ENCODE measurements at places on chromosomes 2 and 18.

- no peak for DNase-seq
These were observed 15.7 kb upstream of the MAT2A start for GRCh38 chr2:85523062-85523902.

DNA sequence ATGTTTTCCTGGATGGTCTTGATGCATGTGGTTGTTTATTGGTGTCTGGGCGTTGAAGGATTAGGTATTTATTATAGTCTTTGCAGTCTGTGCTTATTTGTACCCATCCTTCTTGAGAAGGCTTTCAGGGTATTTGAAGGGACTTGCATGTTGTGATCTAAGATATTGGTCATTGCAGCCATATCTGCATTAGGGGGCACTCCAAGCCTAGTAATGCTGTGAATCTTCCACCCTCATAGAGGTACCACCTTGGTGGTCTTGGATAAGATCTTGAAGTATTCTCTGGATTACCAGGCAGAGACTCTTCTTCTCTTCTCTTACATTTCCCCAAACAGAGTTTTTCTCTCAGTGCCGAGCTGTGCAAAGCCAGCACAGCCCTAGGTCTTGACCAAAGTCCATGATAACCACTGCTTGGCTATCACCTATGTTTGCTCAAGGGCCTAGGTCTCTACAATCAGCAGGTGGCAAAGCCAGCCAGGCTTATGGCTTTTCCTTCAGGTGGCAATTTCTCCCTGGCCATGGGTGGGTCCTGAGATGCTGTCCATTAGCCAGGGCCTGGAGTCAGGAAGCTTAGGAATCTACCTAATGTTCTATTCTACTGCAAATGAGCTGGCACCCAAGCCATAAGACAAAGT lies 15.4 kb upstream of the PPP1R1C start:
- DNase-seq = no peak

- no peak for DNase-seq
These were observed 209.5 kb downstream of the FAM210A start for GRCh38 chr18:13516855-13517254.

DNA sequence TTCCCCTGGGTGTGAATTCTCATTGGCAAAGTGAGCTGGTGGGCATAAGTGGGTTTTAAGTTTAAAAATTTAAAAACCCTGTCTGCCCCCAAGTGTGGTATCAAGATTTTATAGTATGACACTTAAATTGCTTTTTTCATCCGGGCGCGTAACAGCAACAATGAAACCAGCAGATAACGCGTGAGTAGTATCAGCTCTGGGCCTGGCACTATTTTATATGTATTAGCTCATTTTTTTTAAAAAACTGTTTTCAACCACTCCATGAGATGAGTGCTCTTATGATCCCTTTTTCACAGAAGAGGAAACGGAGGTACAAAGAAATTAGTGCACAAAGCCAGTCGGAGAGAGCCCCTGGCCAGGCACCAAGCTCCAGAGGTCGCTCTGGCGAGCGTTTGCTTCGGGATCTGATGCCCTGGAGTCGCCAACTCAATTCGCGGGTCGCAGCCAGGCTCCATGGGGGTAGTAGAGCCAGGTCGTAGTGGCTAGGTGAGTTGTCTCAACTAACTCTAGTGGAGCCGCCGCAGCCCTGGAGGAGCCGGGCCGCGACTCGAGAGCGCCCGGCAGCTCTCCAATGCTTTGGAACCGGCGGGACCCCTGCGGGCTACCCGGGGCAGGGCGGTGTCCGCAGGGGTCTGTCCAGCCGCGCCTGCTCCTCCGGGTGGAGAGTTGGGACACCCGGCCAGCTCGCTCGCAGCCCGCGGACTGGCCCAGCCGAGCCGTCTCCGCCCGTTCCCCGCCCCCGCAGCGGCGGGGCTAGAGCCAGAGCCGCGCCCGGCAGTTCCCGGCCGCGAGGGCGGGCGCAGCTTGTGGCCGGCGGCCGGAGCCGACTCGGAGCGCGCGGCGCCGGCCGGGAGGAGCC lies at the start of gene IL1R1:
IL1R1 (plus strand) TSS at position 777 of the 859 bp plus-strand sequence. CDS start 14,979 bp downstream, outside the sequence.
- DNase-seq = no peak

GRCh38 chr2:203683932-203684556 lies 22.4 kb upstream of the CD28 start:
- DNase-seq = no peak

GRCh38 chr2:212619954-212620353 lies 81.4 kb upstream of the ERBB4 start:
- no peak for DNase-seq

- no peak for DNase-seq
These were observed 288.9 kb upstream of the EPAS1 start for GRCh38 chr2:46008091-46008870.

- DNase-seq = no peak
These were observed 62.8 kb downstream of the NBEAL1 start for GRCh38 chr2:203077451-203077850.

DNA sequence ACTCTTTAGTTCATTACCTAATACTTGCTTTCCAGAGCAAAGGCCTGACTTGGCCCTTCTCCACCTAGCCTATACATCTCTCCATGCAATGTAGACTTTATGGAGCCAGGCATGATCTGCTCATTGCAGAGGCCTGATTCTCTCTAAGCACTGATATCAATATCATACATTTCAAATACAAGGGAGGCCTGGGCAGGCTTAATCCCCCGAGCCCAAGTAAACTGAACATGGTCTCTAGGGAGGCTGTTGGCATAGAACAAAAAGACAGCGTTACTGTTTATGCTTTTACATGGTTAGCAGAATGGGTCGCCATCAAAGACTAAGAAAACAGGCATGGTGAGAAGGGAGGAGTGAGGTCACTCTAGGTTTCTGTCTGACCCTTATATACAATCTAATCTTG lies 695.1 kb downstream of the ZEB2 start:
- no peak for DNase-seq

DNA sequence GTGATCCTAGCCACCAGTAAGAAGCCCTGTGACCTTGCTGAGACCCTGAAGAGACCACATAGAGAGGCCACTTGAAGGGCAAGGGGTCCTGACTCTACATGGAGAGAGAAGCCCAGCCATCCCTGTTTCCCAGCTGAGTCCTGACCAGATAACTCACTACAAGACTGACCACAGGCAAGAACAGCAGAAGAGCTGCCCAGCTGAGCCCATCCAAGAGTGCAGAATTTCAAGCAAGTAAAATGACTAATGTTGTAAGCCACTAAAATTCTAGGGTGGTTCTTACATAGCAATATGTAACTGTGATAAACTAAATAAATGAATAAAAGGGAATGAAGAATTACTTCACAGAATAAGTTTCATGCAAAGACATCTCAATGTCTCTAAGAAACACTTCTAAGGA lies 58.4 kb upstream of the WIPF1 start:
- no peak for DNase-seq

DNA sequence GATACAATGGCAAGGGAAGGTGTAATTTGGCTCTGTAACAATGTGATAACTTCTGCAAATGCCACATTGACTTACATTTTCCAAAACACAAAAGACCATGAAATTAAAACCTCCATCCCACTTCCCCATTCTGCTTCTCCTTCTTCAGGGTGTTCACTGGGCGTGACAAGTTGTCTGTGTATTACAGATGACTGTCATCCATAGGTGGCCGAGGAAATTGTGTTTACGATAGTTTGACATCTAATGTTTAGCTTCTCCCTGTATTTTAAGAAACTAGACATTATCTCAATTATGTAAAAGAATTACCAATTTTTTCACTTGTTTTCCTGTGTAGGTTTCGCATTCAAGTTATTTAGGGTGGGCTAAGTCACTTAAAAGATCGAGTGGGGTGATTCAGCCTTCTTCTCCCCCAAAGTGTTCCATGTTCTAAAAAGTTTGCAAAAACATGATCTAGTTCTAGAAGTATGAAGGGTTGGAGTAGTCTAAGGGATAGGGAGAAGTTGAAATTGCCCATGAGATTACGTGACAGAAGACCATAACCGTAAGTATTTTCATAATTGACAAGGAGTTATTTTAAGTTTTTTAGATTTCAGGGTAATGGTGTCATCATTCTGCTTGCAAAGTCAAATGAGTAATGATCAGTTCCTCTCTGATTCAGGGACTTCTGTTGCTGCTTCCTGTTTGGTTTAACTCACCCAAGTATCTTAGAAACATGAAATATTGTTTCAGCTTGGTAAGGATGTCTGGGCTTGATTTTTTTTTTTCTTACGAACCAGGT lies 25.2 kb upstream of the CYTIP start:
- no peak for DNase-seq

GRCh38 chr2:240425697-240426096 lies 9.8 kb upstream of the GPC1 start:
- DNase-seq = peak; percentile 16

DNA sequence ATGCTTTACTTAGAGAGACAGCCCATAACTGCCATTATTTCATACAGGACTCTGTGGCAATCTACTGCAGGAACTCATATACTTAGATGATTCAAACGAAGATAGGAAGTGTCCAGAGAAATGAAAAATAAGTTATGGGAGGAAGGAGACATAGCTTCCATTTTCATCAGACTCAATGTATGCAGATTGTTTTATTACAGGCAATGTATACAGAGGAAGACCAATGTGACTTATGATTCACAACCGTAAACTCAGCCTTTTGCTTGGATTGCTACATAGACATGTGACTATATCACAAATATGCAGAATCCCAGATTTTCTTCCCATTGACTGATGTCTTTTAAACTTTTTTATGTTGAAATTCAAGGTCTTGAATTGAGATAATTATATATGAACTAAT lies 793.4 kb downstream of the SATB2 start:
- no peak for DNase-seq

GRCh38 chr2:145887915-145888314 lies 1368.0 kb upstream of the ZEB2 start:
- no peak for DNase-seq

GRCh38 chr2:212926940-212927339 lies 224.5 kb downstream of the IKZF2 start:
- DNase-seq = no peak

DNA sequence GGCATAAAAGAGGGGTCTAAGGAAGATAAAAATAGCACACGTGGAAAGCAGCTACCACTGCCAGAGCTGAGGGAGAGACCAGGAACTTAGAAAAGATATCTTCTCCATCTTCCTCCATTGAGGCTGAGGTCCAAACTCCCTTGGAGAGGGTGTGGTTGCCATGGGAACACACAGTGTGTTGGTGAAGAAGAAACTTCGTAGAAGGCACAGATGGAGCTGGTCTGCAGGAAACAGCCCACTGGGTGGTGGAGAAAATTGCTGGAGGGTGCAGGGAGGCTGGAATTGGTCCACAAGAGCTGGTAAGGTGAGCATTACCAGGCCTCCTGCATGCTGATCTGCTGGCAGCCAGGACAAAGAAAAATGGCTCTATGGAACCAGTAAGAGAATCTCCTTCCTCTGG lies 191.0 kb downstream of the HRH4 start:
- no peak for DNase-seq

GRCh38 chr2:50492477-50492851 lies 539.5 kb downstream of the NRXN1 start:
- no peak for DNase-seq

DNA sequence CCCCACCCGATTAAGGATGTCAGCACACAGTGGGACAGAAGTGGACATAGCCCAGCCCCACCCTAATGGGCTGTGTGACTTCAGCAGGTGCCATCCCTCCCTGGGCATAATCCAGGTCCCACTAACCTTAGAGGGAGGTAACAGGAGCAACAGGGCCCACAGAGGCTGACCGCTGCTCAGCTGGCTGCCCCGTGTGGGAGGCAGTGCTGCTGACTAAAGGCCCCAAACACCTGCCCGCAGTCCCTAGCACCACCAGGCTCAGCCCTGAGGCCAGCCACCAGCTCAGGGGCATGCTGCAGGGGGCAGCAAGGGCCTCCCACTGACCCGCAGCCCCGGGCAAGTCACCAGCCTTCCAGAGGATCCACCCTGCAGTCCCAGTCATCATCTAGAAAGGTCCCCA lies 14.6 kb downstream of the BIN1 start:
- no peak for DNase-seq

GRCh38 chr2:7773362-7774360 lies 856.4 kb downstream of the RNF144A start:
- no peak for DNase-seq

DNA sequence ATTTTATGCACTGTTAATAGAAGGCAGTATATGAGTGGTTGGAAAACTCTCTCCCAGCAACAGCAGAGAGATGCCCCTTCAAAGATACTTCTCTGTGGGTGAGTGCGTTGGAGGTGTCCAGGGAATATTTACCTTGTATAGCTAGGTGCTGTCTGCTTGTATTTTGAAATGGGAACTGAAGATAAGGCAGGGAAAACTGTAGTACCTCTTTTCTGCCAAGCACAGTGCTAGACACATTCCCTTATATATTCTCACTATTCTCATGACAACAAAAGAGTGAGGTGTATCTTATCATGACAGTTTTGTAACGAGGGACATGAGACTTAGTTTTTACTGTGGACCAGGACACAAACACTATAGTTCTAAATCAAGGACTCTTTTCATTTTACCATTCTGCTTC lies 2.1 kb downstream of the TTC39C start:
- no peak for DNase-seq

- DNase-seq = no peak
These were observed 91.7 kb downstream of the GCA start for GRCh38 chr2:162435676-162436075.

DNA sequence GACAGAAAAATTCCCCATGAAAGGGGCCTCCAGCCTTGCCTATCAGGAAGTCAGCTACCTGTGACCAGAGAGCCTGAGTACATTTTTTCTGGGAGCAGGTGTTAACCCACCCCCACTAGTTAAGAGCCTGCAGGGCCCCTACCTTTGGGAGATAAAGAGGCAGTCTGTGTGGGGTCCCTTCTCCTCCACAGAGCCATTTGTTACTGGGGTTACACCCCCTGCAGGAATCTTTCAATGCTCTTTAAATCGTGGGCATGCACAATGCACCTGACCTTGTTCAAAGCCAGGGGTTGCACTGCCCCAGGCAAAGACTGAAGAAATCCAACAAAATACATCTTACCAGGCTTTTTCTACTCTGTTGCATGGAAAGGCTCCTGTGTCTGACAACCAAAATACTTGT lies 15.7 kb upstream of the LYPD6 start:
- no peak for DNase-seq

DNA sequence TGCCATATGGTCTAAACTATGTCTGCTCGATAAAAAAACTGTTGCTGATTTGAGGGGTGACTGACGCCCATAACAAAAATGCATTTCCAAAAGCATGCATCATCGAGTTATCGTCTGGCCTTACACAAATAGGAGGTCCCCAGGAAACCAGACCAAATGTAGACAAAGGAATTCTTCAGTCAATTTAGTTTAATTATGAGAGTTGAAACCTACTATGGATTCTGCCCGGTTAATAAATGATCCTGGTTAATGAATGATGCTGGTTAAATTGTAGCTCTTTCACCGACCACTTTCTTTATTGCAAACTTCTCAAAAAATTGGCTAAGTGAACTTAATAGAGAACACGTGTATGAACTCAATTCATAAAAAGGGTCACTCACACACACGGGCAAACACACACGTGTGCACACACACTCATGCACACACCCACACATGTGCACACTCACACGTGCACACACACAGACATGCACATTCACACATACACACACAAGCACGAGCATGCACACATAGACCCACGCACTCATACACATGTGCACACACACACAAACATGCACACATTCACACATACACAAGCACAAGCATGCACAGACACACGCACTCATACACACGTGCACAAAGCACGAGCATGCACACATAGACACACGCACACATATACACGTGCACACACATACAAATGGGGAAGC lies 59.0 kb upstream of the SALL3 start:
- no peak for DNase-seq

GRCh38 chr2:83115606-83116005 lies 1343.5 kb downstream of the SUCLG1 start:
- no peak for DNase-seq

GRCh38 chr2:152743002-152743401 lies 24.6 kb downstream of the ARL6IP6 start:
- no peak for DNase-seq
